ENCODE measurements at places on chromosomes 2 and 18.

DNA sequence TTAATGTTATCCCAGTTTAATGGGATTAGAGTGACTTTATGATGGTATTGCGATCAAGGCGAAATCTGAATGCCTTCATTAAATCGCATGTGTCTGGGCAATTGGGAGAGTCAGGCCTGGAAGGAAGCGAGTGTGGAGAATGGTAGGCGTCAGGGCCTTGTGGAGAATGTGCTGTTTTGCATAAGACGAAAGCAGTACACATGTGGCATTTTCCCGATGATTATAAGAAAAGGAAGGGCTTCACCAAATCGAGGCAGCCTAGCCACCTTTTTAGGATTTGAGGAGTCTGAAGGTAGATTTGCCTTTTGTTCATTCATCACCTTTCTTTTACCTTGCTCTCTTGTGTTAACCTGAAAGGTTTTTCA, 1.0 kb downstream of the ZNF532 start:
- DNase-seq: no peak

- no peak for DNase-seq
These were observed 117.5 kb upstream of the NCKAP5 start for GRCh38 chr2:133685636-133686215.

DNA sequence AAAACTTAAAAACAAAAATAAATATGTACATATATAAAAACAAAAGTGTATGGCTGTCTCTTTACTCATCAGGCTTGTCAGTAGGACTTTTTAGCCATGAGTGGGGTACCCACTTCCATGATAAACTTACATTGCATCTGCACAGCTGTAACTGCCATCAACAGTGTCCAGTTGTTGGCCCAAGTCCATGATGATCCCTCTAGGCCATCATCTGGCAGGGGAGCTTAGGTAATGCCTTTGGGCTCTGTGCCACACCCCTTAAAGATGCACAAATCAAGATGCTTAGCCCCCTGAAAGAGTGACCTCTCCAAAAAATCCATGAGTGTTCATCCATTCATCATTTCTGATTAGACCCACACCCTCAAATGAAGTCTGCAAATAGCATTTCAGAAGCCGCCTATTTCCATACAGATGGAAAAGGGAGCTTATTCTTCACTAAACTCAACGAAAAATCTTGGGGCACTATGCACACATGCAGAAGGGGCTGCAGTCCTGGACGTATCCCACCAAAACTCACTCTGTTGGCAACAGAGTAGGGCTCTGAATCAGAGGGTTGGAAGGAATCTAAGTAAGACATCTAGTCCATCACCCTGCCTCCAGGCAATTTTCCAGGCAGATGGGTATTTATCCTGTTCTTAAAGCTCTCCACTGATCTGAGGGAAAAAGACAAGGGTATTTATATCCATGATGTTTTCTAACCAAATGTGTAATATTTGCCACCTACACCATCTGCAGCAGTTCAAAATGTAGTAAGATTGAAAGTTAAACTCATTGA, 691.0 kb downstream of the ZEB2 start:
- DNase-seq: no peak

- no peak for DNase-seq
These were observed 24.8 kb downstream of the ATP9B start for GRCh38 chr18:79093986-79094385.

- DNase-seq: no peak
These were observed 2.1 kb downstream of the NDC80 start for GRCh38 chr18:2573408-2573807.

- DNase-seq: no peak
These were observed 65.0 kb downstream of the NYAP2 start for GRCh38 chr2:225464346-225465025.

- DNase-seq: no peak
These were observed 87.7 kb downstream of the LIMS1 start for GRCh38 chr2:108621687-108622681.

DNA sequence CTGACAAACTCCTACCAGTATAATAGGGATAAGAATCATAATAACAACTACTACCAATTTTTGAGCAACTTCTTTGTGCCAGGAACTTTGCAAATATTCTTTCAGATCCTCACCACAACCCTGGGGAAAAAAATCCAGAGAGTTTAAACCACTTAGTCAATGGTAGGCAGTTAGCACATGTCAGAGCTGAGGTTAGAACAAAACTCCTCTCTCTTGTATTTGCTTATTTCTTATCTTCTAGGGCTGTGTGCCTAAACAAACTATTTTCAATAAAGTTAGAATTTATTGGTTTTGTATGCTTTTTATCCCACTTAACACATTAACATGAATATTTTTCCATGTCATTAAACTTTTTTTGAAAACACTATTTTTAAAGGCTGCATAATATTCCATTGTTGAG, 127.1 kb downstream of the BCL11A start:
- no peak for DNase-seq

GRCh38 chr2:223815186-223815883, 22.0 kb downstream of the AP1S3 start:
- DNase-seq: no peak

GRCh38 chr18:80175451-80176204, 66.6 kb downstream of the ADNP2 start:
- DNase-seq: no peak

DNA sequence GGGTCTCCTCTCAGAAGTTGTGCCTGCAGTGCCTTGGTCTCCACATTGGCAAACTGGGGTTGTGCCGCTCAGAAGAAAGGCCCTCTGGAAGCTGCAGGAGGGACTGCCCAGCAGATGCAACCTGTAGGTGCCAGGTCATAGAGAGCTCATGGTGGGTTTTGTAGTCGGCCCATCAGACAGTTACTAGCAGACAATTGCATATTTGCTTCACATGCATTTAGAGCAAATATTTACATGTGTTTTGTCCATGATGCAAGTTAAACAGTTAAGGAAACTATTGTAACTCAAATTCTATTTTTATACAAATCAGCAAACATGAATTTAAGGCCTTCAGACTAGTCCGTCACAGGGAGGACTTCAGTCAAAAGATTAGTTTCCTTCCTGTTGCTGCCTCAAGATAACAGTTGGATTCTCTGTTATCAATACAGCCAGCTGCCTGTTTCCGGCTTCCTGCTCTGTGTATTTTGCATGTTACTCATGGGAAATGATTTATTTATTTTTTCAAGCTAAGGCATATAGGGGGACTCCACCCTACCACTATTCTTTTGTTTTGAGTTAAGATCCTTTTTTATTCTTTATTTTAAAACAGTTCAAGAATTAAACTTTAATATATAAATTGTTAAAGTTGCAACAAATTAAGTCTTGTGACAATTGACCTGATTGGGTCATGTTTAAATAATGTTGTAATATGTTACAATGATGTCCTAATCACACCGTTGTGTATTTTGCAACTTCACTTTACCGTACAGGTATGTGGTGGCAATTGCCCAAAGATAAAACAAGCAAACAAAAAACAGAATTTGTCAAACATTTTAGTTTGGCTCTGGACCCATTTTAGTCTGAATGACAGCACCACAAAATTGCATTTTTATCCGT, 133.5 kb downstream of the SPTBN1 start:
- no peak for DNase-seq

DNA sequence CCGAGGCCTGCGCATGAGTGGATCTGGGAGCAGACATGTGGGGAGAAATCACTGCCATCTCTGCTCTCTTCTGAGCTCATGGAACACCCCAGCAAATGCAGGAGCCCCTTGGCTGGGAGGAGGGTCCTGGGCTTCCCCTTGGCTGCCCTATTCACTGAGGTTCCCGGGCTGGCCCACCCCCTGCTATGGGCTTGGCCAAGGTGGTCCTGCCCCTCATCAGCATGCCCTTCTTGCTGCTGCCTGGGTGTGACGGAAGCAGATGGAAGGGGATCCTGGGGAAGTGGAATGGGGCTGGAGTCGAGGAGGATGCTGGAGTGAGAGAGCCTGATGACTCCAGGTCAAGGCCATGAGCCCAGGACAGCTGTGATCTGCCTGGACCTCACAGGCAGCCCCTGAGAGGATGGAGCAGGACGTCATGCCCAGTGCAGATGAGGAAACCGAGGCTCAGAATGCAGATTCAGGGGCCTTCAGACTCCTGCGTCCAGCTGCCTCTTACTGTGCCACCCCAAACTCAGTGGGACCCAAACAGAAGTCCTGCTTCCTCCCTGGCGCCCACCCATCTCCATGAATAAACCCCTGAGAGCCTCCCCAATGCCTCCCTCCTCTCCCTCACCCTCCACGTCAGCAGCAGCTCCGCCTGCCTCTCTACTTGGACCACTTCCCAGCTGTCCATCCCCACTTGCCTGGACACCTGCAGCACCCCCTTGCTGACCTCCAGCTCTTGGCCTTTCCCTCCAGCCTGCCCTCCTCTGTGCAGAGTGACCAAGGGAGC, 4.0 kb downstream of the SNED1 start:
- no peak for DNase-seq

DNA sequence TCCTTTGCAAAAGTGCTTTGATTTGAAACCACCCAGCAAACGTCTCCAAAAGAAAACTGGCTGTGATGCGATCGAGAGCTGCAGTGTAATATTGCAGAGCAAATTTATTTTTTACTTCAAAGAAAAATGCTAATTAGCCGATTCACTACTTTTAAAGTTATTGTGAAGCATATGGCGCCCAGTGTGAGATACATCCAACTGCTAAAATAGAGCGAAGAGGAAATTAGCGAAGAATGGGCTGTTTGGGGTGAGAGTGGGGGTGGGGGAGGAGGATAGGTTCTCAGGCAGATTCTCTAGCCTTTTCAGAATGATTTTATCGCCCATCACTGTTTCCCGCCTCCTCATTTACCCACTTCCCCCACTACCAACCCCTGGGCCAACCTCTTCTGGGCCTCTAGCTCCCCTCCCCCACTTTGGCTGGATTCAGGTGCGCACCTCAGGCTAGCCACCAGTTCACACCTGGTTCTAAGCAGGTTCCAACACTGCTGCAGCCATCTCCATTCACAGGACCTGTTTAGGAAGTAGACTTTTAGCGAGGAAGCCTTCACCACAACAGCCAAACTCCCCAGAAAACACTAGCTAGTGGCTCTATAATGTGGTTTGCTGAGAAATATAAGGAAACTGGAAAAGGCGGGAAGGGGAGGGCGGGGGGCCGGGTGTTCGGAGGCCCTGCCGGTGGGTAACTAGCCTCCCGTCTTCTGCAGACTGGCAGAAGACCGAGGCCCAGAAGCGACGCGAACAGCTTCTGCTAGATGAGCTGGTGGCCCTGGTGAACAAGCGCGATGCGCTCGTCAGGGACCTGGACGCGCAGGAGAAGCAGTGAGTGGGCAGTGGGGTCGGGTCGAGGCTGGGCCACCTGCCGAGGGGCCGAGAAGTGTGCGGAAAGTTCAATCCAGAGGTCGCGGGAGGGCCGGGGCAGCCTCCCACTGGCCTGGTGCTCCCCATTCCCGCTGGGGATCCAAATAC, 6.0 kb upstream of the OTX1 start:
- DNase-seq: no peak

GRCh38 chr2:120985997-120986651, 250.5 kb downstream of the GLI2 start:
- DNase-seq: no peak

GRCh38 chr2:102053096-102053495, 61.3 kb downstream of the IL1R2 start:
- DNase-seq: no peak

Measured in pons (tissue), 1 donor.